NCI-H146 (cell line): ENCODE measurements at places on chromosomes 3 and 15.

GRCh38 chr15:57652481-57652880 lies 54.0 kb upstream of the POLR2M start:
- DNase-seq = no peak

DNA sequence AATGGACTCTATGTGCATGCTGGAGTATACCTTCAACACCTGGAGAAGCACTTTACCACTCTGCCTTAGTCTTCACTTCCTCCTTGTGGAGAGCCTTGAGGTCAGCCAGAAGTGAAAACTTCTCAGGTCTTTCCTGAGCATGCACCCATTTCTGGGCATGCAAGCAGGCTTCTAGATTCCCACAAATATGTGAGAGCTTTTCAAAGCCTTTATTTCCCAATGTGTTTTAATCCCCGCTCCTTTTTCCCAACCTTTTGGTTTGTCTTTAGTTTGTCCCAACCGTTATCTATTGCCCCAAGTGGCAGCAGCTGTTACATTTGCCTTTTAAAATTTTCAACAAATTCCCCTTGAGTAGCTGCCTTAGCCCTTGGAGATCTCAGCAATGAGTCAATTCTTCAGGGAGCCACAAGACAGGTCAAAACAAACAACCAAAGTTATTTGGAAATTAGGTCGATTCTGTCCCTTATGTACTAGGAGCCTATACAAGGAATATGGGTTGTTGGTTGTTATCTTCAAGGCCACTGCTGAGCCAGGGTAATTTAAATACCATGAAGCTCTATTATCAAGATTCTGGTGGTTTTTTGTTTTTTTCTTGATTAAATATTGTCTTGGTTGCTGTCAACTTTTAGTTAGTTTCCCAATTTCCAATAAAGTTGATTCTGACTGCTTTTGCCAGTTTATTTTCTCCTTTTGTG lies 44.4 kb downstream of the LSM3 start:
- DNase-seq = no peak

GRCh38 chr3:110521019-110521418 lies 550.6 kb upstream of the NECTIN3 start:
- DNase-seq = no peak

DNA sequence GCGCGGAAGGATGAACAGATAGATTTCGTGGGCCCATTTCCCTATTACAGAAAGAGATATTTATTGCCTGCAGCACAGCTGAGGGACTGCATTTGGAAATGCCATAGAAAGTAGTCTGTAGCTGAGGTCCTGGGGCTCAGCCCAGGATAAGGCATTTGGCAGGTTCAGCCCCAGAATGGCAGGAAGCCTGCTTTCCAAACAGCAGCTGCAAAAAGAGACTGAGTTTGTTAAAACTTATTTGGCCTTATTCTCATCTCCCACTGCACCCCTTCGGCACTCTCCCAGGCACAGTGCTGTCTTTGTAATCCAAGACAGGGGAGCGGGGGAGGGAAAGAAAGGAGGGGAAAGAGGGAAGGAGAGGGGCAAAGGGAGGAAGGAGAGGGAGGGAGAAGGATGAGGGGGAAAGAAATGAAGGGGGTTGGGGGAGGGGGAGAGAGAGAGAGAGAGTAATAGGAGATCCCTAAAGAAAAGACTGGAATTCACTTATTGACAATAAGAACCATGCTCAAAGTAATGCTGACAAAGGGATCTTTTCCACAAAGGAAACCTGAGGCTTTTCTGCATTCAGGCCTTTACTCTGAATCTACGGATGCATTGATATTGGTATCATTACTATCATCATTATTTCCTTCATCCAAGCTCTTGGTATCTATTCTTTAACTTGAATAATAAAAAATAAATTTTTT lies 94.0 kb upstream of the LRRN1 start:
- no peak for DNase-seq

DNA sequence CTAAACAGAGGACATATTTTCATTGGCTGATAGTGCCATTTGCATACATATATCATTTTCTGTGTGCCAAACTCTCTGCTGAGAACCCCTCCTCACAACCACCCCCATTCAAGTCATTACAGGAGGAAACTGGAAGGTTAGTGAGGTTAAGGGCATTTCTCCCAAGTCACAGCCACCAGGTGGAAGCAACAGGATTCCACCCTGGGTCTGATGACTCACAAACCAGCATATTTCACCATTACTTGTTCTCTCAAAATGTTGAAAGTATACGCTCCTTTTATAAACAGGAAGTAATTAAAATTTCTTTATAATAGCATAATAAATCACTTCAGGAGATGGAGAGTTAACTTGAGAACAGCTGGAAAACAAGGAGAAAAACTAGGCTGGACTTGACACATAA lies 398.6 kb upstream of the WNT5A start:
- DNase-seq = peak; percentile 17

DNA sequence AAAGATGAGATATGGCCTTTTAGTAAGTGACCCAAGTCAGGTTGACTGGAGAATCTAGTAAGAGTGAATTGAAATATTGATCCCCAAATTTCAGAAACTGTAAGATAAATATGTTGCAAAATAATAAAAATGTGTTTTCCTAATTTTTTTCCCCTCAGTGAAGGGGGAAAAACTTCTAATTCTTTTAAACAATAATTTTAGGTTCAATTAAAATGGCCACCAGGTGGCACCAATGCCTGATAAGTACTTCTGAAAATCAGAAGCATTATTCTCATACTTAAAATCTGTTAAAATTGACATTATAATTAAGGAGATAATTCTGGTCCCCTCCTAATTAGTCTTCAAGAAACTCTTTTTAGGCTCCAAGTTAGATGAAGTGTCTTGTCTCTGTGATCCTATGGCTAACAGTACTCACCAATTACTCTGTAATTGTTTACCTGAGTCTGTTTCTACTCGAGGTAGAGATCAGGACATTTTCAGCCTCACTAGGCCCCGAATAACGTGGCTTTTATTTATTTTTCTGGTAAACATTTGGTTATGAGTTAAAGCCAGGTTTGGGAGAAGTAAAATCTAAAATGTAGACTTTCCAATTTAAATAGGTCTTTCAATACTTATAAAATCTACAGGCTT lies 52.6 kb downstream of the NMD3 start:
- DNase-seq = peak; percentile 54

- DNase-seq = no peak
These were observed 100.2 kb downstream of the RSRC1 start for GRCh38 chr3:158210067-158210466.

GRCh38 chr3:186322761-186323160 lies 39.3 kb downstream of the DGKG start:
- DNase-seq = no peak

- no peak for DNase-seq
These were observed 34.4 kb downstream of the RPL39L start for GRCh38 chr3:187104933-187105332.

DNA sequence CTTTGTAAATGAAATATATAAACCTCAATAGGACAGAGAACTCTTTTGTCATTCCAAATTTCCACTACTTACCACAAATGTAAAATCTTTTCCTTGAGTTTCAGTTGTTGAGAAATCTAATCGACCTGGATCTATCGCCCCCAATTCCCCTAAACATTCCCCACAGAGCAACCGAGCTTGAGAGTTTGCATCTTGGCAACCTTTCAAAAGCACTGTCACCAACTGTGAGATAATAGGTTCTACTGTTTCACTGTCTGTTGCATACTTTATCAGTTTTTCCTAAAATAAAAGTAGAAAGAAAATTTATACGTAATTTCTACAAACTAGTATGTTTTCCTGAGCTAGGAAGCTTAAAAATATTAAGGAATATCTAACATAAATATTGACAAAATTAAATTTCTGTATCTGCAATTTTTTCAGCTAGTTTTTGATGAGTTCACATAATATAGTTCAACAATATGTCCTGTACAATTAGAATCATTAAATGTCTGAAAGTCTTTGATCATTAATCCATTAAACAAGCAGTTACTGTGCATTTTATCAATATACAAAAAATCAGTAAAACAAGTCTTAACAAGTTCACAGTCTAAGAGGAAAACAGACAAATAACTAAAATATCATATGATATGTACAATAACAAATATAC lies 54.5 kb downstream of the ATR start:
- peak; percentile 11 for DNase-seq

DNA sequence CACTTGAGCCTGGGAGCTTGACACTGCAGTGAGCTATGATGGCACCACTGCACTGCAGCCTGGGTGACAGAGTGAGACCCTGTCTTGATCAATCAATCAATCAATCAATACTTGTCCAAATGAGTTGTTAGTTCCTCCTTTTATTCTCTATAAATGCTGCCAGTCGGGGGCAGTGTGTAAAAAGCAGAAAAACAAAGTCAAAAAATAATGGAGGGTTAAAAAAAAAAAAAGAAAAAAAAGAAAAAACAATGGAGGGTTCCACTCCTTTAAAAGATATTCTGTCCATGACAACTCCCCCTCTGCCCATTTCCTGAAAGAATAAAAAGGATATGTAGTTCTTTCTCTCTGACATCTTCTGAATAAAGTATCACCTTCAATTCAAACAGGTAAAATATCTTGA lies 1068.6 kb downstream of the FHIT start:
- DNase-seq = peak; percentile 20

DNA sequence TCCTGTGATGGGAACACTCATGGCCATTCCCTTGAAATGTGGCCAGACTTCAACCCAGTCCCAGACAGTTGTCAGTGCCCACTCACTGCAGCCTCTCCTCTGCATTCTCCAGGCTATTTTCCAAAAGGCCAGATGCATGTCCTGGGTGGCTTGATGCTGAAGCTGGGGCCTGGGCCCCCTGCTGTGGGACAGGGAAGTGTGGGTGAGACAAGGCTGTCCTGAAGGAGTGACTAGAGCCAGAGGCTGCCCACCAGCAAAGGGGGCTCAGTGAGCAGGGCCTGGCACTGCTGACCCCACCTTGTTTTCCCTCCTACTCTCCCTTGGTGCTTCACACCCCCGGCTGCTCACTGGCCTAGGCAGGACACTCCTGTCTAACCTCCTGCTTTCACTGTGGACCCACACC lies 11.9 kb downstream of the CISH start:
- no peak for DNase-seq

- peak; percentile 40 for DNase-seq
These were observed 40.2 kb downstream of the IDH2 start for GRCh38 chr15:90062023-90062442.

- DNase-seq = peak; percentile 7
These were observed 29.7 kb upstream of the NDUFB4 start for GRCh38 chr3:120566243-120566975.

- peak; percentile 78 for DNase-seq
These were observed 94.6 kb downstream of the EEFSEC start for GRCh38 chr3:128247666-128248409.

DNA sequence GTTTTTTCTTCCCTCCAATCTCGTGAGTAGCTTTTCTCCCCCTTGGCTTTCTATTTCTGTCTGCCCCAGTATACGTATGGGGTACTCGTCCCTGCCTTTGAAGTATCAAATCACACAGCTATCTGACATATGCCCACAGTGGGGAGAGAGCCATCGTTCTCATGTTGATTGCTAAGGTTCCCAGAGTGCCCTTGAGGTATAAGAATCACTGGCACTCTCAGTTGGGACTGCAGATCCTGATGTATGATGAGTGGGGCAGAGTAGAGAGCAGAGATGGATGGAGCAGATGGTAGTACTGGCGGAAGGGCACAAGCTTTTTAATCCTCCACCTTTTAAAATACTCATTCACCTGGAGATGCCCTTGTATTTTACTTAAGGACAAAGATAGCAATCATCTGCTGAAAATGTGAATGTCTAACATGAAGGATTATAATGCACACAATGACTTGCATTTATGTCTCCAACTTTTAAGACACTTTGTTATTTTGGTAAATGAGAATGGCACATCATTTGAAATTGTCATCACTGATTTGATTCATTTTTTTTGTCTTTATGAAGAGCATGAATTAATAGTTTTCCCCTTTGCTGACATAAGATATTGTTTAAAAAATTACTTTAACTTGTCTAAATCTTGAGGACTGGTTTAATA lies 239.6 kb downstream of the NR1D2 start:
- no peak for DNase-seq

- no peak for DNase-seq
These were observed 45.9 kb upstream of the AP4E1 start for GRCh38 chr15:50862553-50862952.

DNA sequence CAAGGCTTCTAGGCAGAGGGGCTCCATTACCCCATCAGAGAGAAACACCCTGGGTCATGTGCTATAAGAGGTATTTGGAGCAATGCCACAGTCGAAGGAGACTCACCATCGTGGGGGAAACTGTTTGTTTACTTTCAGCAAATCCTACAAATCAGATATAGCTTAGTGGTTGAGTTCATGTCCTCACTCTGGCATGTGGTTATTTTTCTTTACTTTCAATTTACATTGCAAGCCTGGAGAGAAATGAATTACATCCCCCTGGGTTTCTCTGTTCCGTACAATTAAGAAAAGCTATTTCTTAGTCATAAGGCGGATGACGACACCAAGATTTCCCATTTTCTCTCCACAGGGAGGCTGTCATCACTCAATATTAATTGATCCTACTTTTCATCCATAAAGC lies 36.9 kb downstream of the RFTN1 start:
- DNase-seq = no peak

DNA sequence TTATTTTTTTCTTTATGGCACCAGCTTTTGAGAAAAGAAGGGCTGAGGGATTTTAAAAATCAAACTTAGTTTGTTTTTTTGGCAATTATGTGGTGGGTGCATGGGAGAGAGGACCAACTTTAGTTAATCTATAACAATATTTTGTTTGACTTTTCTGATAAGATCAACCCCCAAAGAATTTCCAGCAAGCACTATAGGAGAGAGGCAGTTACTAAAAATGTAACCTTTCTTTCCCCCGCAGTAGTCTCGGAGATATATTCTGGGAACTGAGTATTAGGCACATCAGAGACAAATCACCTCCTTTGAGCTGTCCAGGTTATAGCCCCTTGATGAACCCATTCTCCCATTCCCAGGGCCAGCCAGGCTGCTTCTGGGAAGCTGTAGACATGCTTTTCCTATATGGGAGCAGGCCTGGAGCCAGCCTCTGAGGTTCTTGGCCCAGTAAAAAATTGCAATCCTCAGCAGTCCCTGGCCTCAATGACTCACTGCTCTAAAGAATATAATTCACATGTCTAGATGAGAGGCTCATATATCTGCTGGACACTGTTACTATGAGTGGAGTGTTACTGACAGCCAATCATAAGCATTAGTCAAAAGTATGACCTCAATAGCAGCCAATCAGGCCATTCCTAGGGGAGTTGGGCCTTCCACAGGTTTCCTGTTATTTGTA lies 138.3 kb upstream of the AGBL1 start:
- DNase-seq = no peak

- no peak for DNase-seq
These were observed 11.6 kb downstream of the THBS1 start for GRCh38 chr15:39592500-39592899.

DNA sequence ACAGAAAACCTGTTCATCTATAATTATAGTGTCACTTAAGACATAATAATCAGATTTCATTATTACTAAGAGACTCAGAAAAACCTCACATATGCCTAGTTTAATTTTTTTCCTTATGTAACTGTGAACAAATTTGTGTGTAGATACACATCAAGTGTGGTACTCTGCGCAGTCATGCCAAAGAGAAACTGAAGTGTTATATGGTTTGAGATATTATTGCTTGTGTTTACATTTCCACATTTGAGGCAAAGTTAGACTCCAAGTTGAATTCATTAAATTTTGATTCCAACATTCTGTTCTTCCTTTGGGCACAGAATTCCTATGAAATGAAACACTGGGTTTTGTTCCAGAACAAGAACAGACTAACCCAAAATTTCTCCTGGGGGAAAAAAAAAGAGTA lies 2.2 kb downstream of the MBNL1 start:
- DNase-seq = no peak

GRCh38 chr15:58511599-58511987 lies 79.8 kb downstream of the LIPC start:
- DNase-seq = no peak

- DNase-seq = no peak
These were observed 63.3 kb upstream of the TLE3 start for GRCh38 chr15:70160803-70161565.

- no peak for DNase-seq
These were observed 228.9 kb upstream of the PRICKLE2 start for GRCh38 chr3:64454179-64454578.
